ENCODE measurements at places on chromosomes 2 and 18.

DNA sequence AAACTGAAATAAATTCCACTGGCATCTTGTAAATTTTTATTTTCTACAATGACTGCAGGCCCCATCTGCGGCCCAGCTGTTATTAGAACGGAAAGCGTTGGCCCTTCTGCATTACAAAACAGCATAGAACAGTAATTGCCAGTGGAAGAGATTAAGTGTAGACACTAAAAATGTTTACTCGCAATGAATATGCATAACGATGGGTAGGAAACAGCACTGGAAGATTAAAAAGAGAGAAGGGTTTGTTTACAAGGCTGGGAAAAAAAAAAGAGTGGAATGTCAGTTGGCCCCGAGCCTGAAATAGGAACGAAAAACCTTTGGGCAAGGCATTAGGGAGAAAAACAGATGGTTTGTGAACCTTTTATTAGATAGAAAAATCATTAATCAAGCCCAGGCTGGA lies 275.9 kb upstream of the TCF4 start:
- no peak for DNase-seq

GRCh38 chr2:180364719-180365118 lies 357.6 kb upstream of the CWC22 start:
- no peak for DNase-seq

GRCh38 chr18:44736664-44737380 lies 56.1 kb downstream of the SETBP1 start:
- no peak for DNase-seq

DNA sequence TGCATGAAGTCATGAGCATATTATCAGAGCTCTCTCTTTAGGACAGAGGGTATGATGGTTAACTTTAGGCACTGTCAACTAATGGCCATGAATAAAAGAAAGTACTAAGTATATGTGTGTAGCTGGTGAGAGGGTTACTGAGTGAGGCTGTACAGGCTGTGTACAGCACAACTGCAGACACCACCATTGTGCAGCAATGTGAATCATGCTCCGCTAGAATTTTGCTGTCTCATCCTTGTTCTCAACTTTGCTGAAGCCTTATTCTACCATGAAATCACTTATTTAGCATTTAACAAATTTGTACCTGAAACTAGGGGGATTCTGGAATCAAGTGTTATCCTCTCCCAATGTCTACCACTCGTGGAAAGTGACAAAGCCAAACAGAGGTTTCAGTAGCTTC lies 414.9 kb downstream of the PLCL1 start:
- DNase-seq: no peak

DNA sequence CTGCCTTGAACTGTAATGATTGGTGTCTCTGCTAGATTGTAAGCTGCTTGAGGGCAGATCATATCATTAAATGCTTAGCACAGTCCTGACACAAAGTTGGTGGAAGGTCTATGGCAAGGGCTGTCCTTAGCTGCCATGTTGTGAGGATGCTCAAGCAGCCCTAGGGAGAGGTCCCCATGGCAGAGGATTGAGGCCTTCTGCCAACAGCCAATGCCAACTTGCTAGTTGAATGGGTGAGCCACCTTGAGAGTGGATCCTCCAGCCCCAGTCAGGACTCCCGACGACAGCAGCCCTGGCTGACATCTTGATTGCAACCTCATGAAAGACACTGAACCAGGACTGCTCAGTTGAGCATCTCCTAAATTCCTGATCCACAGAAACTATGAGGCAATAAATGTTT lies 115.3 kb upstream of the SMAD2 start:
- DNase-seq: no peak

GRCh38 chr2:36376992-36377738 lies 21.6 kb downstream of the CRIM1 start:
- DNase-seq: no peak

DNA sequence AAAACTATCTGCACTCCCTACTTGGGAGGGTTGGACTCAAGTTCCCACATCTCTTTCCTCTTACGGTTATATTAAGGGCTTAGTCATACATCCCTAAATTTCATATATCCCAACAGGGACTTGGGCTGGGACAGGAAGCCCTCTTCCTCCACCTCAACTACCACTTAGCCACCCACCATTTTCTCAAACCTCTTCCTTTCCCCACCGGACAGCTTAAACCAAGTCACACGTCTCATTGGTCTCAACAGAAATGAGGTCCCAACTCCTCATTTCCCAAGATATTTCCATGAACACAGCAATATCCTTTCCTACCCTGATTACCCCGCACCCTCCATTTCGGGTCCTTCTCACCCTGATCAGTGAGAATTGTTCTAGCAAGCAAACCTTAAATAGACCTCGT lies 736 bp downstream of the ZSCAN30 start:
- no peak for DNase-seq

DNA sequence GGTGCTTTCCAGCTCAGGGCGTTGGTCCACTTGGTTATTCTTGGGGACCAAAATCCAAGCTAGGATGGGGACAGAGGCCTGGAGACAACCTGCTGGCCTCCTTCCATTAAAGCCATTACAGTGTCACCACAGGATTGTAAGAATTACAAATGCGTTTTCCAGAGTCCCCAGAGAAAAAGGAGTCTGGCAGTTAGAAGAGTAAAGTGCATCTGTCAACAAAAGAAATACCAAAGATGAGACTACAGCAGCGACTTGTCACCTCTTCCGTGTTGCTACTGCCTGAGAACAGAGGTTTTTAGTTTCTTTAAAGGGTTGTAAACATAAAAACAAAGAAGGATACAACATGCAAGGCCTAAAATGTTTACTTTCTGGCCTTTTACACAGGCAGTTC lies 235.7 kb downstream of the AGAP1 start:
- no peak for DNase-seq

DNA sequence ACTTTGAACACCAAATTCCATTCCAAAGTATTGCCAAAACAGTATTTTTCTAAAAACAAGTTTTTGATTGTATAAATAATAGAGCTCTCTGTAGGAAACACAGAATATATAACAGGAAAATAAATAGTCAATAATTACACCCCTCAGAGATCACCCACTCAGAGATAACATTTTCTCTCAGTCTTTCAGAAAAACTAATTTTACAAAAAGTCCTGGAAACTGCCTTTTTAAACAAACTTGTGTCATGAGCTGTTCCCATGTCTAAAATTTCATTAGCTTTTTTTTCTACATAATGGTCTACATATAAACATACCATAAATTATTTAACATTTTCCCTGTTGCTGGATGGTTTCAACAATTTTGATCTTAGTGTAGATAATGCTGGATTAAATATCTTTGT lies 1.2 kb upstream of the WDSUB1 start:
- DNase-seq: no peak

GRCh38 chr2:27954221-27954673 lies 63.7 kb downstream of the BABAM2 start:
- no peak for DNase-seq

DNA sequence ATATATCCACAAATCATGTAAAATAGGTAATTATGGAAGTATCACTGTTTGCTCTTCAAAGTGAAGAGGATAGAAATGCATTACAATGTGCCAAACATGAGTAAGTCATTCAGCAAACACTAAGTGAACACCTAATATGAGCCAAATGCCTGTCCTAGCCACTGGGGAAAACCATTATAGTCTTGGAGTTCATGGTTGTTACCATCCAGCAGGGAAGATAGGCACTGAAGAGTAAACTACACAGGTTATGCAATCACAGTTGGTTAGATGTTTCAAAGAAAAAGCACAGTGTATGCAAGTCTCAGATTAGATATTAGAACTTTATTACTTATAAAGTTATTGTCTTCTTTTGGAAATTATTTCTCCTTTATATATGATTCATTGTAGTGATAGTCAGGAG lies 3.9 kb upstream of the SERPINB2 start:
- DNase-seq: no peak

Measured in NCI-H1092 (cell line).